ENCODE measurements at places on chromosomes 11 and 22.

GRCh38 chr11:10594407-10594806 lies 25.9 kb upstream of the LYVE1 start:
- no peak for DNase-seq

DNA sequence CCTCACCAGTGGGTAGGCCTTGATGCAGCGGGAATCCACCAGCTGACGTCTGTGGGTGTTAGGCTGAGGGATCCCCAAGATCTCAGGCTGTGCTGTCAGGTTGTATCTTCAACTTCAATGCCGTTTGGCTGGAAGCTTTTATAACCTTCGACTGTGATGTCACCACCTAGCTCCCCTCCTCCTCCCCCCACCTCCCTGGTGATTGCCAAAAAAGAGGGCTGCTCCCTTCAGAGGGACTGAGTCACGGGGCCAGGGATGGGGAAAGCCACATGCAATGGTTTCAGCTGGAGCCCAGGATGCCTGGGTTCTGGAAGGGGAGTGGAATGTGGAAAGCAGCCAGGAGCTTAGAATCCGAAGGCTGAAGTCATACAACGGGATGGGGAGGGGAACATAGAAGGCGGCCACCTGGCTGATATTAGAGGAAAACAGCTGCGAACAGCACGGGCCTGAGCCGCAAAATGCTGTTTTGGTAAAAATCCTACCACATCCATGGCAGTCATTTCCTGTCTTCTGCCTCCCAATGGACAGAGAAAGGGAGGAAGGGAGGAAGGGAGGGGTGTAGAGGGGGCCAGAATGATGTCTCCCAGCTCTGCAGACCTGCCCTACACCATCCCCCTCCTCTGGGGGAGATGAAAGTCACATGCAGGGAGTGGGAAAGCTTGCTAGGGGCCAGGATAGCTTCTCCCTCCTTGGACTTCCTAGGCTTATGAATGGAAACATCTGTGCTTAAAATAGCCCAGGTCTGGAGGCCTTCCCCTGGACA lies at the start of gene LRRN4CL:
Gene LRRN4CL, minus strand, starts transcription at position 110 of the 763 bp plus-strand sequence. CDS start 1,022 bp downstream, outside the sequence.
- no peak for DNase-seq

DNA sequence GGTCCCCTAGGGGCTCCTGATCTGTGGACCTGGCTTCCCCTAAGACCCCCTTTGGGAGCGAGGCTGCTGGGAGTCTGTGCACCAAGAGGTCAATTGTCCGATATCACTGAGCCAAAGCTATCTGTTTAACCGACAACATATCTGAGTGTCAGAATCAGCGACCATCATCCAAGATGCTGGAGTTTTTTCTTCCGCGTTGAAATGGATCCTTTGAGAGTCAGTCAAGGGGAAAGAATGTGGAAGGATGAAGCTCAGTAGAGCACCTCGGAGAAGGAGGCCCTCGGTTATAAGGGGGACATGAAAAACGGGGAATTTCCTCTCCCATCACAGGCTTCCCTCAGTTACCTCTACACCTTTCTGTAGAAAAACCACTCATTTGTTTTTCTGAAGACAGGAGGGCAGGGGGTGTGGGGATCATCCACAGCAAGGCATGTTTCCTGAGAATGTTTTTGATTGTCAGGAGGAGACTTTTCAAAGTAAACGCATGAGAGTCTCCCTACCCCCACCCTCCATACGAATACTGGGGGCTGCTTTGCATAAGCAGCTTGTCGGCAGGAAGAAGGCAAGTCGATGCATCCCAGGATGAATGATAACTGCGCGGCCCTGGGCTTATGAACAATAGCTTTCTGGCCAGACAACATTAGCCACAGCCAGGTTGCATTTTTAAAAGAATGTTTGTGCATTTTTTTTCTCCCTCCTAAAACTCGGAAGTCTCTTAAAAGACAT lies 37.7 kb upstream of the CCND1 start:
- DNase-seq: no peak

DNA sequence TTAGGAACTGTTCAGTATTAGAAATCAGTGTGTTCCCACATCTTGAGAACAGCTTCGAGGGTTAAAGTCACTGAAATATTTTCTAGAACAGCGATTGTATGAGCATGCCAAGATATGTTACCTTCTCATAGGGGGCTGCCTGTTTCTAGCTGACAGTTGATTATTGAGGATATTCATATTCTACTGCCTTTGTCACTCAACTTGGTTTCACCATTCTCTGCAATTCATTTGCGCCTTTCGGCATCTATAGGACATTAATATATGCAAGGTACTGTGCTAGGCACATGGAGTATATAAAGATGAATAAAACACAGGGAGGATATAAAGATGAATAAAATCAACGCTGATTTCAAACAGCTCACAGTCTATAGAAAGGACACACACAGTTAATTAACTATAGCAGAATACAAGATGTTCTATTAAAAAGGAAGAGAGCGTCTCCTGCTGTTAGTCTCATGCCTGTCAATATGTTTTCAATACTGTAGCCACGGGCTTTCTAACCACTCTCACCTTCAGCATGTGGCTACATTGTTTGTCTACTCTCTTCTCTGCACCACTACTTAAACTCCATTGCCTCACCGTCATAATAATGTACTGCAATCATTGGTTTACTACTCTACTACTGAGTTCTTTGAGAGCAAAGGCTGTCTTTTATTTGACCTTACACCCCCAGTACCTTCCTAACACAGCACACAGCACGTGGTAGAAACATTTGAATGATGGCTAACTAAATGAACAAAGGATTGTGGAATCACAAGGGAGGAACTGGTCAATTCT lies 81.9 kb downstream of the RAB30 start:
- DNase-seq: no peak

DNA sequence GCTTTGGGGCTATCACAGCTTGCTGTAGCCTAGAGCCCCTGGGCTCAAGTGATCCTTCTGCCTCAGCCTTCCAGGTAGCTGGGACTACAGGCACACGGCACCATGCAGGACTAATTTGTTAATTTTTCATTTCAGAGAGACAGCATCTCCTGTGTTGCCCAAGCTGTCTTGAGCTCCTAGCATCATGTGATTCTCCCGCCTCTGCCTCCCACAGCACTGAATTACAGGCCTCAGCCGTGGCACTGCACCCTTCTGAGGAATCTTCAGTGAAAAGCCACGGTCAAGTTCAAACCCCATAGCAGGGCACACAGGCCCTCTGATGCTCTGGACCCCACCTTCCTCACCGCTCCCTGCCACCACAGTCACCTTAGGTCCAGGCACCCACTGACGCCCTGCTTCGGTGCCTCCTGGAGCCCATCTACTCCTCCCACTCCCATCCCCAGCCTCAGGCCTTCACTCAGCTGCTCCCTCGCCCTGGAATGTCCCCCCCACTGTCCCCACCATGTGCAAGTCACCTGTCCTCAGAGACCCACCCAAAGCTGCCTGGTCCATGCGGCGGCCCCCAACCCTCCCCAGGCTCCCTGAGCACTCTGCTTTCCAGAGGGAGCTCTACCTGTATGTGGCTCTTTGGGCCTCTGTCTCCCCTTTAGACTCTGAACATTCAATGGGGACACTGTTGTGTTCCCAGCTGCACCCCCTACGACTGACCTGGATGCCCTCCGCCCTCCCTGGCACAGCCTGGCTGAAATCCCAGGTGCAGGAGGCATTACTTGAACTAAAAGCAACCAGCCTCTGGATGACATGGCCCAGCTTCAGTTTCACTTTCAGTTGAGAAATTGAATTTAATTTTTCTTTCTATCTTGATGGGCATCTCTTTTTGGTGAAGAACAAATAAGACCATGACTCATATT lies 1.6 kb downstream of the APOL2 start:
- DNase-seq: no peak

DNA sequence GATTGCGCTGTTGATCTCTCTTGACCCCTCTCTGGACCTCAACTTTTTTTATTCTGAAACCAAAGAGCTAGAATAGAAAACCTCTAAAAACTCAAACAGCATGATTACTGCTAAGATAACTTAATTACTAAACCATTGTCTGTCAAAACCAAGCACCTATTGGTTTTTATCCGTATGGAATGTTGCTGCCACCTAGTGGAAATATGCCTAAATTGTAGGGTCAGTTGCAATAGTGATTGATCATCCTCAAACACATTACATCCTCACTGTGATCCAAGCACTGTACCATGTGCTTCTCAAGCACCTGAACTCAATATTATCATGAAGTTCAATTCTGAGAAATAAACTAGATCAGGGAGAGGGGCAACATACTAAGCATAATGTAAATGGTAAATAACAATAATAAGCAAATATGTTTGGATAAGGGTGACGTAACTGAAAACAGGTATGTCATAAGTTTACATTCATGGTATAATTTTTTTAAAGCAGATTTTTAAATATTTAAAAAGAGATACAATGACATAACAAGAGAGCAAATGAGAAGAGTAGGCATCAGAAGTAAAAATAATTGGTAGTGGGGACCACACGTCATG lies 3.8 kb upstream of the OR5A2 start:
- peak; percentile 34 for DNase-seq

DNA sequence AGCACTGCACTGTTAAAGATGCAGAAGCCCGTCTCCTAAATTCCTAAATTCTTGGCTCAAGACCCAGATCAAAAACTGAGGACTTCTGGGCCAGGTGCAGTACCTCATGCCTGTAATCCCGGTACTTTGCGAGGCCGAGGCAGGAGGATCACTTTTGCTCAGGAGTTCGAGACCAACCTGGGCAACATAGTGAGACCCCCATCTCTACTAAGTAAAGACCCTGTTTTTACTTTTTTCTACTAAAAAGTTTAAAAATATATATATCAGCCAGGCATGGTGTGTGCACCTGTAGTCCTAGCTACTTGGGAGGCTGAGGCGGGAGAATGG lies 29.7 kb downstream of the PDGFB start:
- DNase-seq: no peak

GRCh38 chr11:78768345-78768744 lies 193.7 kb upstream of the NARS2 start:
- DNase-seq: no peak

GRCh38 chr11:69658626-69659450 lies 16.3 kb downstream of the LTO1 start:
- no peak for DNase-seq

DNA sequence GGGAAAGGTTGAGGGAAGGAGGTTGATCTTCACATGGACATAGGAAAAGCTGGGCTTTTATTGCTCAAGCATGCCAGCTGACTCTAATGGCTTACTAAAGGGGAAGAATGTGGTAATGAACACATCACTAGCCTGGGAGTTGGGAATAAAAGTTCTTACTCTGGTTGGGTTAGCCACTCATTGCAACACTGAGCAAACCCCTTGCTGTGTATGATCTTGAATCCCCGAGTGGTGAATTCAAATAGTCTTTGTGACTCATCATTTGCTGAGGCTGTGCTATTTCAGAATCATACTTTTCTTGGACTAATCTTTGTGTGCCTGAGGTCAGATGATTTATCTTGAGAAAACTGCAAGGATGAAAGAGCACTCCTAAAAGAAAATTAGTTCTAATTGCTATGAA lies 304.1 kb upstream of the ANO5 start:
- no peak for DNase-seq

DNA sequence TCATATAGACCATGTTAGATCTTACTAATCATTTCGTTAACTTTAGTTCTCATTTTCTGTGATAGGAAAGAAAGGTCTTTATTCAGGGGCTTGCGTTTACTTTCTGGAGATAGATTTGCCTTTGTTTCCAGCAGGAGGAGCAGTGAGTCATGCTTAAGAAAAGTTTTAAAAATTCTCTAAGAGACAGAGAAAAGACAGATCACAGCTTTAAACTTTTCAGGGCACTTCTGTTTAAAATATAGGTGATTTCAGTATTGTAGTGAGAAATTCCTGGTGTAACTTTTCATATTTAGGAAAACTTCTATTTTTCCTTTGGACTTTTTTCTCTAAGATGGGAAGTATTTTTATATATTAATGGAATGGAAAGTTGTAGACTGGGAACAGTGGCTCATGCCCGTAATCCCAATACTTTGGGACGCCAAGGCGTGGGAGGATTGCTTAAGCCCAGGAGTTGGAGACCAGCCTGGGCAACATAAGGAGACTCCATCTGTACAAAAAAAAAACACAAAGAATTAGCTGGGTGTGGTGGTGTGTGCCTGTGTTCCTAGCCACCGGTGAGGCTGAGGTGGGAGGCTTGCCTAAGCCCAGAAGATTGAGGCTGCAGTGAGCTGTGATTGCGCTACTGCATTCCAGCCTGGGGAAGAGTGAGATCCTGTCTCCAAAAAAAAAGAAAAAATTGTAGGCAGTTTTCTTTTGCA lies 60.3 kb downstream of the ATXN10 start:
- DNase-seq: no peak

DNA sequence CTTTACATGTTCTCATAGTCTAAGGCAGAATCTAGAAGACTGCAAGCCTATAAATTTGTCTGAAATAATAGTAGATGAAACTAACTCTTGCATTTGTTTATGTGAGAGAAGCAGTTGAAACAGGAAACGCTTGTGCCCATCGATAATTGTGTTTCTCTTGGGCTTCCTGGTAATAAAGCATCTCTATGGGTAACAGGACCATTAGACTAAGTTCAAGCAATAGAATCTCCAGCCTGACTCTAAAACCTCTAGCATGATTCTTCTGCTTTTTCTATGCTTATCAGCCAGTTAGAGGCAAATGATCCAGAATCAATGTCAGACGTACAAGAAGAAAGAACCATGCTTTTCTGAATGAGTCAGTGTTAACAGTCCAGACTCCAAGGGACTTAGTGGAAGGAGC lies 1734.4 kb downstream of the LRRC4C start:
- DNase-seq: no peak

DNA sequence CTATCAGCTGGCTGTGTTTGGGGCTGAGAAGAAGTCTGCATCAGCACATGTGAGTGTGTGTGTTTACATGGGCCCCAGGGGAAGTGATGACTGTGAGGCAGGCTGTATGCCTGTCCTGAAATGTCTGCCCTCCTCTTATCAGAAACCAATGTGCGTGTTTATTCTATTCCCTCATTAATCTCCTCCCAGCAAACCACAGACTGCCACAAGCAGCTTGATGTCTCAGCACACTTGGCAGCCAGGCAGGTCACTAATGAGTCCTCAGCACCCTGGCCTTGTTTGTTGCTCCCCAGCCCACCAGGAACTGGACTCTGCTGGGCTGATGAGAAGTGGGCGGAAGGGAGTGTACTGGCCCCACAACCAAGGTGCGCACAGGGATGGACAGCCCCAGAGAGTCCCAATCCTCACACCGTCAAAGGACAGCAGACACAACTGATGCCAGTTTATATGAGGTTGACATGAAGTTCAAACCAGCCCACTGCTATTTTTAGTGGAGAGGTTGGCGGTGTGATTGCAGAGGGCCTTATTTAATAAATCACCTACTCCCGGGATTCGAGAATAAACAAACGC lies 225.8 kb downstream of the ETS1 start:
- DNase-seq: no peak

DNA sequence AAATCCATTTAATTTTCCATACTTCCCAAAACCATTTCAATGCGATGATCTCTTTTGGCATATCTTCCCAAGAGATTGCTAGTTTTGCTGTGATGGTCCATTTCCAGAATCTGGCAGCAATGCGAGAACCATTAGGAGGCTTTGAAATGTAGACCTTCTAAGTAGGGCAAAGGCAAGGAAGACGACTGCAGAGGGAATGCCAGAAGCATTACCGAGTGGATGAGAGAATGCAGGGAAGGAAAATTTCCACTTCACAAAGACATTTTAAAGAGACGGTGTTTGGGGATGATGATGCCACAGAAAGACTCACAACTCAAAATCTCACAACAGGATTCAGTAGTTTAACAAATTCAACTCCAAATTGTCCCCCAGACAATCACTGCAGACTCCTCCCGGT lies 471 bp upstream of the CEP126 start:
- no peak for DNase-seq

- DNase-seq: no peak
These were observed 8.6 kb downstream of the HSD17B12 start for GRCh38 chr11:43689167-43689566.
